ENCODE measurements at places on chromosomes 2 and 18.

DNA sequence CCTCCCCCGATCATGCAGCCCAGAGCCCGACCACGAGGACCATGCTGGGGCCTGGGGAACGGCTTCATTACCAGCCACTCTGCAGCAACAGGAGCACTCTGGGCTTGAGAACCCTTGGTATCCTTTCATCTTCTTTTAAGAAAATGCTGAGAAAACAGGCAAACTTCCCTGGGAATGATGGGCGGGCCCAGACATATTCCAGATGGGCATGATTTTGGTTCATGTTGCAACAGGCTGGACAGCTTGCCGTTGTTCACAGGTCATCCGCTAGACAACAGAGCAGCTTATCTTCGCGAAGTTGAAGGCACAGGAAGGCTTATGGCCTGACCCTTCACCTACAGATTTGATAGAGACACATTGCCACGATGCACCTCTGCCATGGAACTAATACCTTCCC lies 121.0 kb downstream of the KLHL29 start:
- H3K27me3 ChIP-seq: no peaks in the 10 kb centered on the region
- no peak overlapping the region for H3K4me3 ChIP-seq

GRCh38 chr2:11406958-11407381 lies 59.0 kb downstream of the E2F6 start:
- peak; percentile 76 for DNase-seq
- peak overlapping the region; percentile 73 for H3K27ac ChIP-seq
- H3K36me3 ChIP-seq: no peaks in the 10 kb centered on the region
- no peak overlapping the region for H3K4me3 ChIP-seq

GRCh38 chr2:191299010-191299409 lies 53.8 kb downstream of the MYO1B start:
- H3K27me3 ChIP-seq: no peaks in the 10 kb centered on the region
- no peak overlapping the region for H3K27ac ChIP-seq
- no peak overlapping the region for H3K4me3 ChIP-seq
- H3K36me3 ChIP-seq: no peaks in the 10 kb centered on the region
- DNase-seq: no peak

DNA sequence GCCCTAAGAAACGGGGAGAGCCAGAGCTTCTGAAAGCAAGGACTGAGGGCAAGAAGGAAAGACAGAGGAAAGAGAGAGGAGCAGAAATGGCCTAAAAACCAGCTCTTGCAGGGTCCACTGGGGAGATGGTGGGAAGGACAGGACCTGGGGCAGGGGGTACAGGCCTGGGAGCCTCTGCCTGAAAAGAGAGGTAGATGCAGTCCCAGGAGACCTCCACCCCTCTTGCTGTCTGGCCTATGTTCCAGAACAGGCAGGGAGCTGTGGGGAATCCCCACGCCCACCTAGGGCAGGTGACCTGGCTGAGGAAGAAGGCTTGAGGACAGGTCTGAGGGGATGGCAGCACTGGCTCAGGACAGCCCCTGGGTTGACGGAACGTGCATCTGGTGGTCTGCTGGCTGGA lies 4.6 kb downstream of the CAPN13 start:
- H3K27ac ChIP-seq: no peak overlapping the region
- no peak for DNase-seq
- no peaks in the 10 kb centered on the region for H3K36me3 ChIP-seq
- H3K27me3 ChIP-seq: no peaks in the 10 kb centered on the region
- no peaks in the 10 kb centered on the region for H3K4me1 ChIP-seq
- no peak overlapping the region for H3K4me3 ChIP-seq

GRCh38 chr2:26566081-26566375 lies 75.1 kb downstream of the CIB4 start:
- H3K27ac ChIP-seq: no peak overlapping the region
- DNase-seq: no peak
- peaks cover 15% of the 10 kb centered on the region for H3K4me1 ChIP-seq
- no peak overlapping the region for H3K4me3 ChIP-seq
- H3K36me3 ChIP-seq: no peaks in the 10 kb centered on the region

DNA sequence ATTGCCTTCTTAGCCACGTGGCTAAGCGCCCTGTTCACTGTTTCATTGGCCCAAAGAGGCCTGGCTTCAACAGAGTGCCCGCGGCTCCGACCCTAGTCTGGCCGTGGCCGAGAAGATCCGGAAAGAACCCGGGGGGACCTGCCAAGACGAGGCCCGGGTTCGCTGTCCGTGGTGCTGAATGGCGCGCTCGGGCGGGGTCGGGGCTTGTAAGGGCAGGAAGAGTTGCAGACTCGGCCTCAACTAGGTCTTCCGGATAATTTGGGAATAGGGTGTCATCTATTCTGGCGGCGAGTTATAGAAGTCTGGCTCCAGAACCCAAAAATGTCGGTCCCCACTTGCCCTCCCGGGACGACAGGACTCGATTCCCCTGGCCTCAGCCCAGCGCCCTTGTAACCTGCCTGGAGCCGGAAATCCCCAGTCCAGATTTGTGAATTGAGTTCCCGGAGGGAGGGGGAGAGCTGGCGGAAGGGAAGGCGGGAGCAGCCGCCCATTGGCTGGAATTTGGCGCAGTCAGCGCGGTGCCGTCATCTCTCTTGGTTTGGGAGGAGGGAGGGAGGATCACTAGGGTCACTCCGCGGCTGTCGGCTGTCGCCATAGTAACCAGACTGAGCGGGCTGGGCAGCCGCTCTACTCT lies 3.5 kb downstream of the CDK5R2 start:
- H3K27ac ChIP-seq: no peak overlapping the region
- peaks cover 25% of the 10 kb centered on the region for H3K27me3 ChIP-seq
- no peak for DNase-seq
- no peaks in the 10 kb centered on the region for H3K4me1 ChIP-seq
- H3K36me3 ChIP-seq: no peaks in the 10 kb centered on the region

DNA sequence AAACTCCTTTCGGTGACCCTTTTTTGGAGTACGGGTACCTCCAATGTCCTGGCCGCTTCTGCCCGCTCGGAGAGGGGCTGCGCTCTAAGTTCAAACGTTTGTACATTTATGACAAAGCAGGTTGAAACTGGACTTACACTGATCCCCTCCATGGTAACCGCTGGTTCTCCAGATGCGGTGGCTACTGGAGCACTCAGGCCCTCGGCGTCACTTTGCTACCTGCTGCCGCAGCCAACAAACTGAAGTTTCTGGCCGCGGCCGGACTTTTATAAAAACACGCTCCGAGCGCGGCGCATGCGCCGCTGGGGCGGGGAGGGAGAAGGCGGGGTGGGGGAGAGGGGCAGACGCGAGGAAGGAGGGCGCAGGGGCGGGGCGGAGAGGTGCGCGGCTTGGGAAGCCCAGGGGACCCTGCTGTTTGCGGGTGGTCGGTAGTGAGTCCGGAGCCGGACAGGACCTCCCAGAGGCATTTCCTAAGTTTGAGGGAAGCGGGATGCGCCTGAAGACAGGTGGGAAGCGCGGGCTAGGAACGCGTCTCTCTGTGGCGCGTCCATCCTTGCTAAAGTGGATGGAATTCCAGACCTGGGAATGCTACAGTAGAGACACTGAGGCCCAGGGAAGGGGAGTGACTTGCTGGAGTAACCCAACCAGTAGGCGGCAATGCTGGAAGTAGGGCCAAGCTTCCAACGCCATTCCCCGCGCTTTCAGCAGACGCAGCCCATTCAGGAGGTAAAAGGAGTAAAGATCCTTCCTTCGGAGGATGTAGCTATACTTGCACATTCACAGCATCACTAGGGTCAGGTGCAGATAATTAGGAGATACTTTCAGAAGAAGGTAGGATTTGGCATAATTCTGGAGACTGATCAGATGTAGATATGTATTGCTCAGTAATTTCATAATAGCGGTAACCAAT lies at the start of gene CXCR4:
TSS of gene CXCR4 (minus strand) at position 241 of the 910 bp plus-strand sequence. CDS start at position 152, 89 bp downstream.
- DNase-seq: peak; percentile 65
- H3K4me3 ChIP-seq: peak within 1 kb of the TSS; percentile 34
- peak within 1 kb of the TSS; percentile 31 for H3K27ac ChIP-seq
- H3K27me3 ChIP-seq: peaks cover 4% of the 10 kb centered on the region

GRCh38 chr2:105055613-105056012 lies 17.7 kb downstream of the MRPS9 start:
- no peaks in the 10 kb centered on the region for H3K27me3 ChIP-seq
- no peak overlapping the region for H3K4me3 ChIP-seq
- DNase-seq: no peak
- no peaks in the 10 kb centered on the region for H3K4me1 ChIP-seq
- no peak overlapping the region for H3K27ac ChIP-seq

DNA sequence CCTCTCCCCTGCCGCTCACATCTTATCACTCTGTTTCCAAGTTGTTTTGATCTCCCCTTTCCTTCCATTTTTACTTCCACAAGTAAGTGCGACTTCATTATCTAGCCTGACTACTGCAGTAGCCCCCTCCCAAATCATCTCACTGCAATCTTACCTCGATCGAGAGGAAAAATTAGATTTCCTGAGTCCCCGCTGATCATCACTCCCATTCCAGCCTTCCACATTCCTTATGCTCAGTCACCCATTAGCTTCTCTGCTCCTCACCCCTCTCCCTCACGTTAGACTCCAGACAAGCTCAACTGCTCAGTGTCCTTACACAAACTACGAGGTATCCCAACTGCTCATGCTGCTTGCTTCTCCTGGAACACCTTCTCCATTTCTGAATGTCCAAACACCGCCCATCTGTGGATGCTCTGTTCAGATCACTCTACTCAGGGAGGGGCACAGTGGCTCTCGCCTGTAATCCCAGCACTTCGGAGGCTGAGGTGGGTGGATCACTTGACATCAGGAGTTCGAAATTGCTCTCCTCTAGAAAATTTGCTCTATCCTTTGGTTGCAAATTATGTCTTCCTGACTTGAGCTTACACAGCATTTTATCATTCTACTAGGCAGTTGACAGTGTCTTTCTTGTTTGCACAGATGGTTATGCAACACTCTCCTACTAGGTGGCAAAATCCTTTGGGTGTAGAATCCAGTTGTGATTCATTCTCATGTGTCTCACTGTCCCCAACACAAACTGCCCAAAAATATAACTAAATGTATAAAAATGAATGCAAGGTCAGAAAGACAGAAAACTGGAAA lies 96.5 kb downstream of the INO80D start:
- no peak overlapping the region for H3K27ac ChIP-seq
- H3K4me3 ChIP-seq: no peak overlapping the region
- H3K4me1 ChIP-seq: no peaks in the 10 kb centered on the region
- DNase-seq: no peak
- no peaks in the 10 kb centered on the region for H3K36me3 ChIP-seq
